ENCODE measurements at places on chromosomes 12 and 14.

- DNase-seq, result no peak
Measured at GRCh38 chr12:25497021-25497420, 56.1 kb downstream of the LMNTD1 start.

DNA sequence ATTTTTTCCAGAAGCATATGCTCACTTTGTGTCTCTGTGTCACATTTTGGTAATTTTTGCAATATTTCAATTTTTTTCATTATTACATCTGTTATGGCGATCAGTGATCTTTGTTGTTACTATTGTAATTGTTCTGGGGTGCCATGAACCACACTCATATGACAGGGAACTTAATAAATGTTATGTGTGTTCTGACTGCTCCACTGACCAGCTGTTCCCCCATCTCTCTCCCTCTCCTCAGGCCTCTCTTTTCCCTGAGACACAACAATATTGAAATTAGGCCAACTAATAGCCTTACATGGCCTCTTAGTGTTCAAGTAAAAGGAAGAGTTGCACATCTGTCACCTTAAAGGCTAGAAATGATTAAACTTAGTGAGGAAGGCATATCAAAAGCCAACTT, 46.0 kb downstream of the SCN8A start:
- no peak for DNase-seq

DNA sequence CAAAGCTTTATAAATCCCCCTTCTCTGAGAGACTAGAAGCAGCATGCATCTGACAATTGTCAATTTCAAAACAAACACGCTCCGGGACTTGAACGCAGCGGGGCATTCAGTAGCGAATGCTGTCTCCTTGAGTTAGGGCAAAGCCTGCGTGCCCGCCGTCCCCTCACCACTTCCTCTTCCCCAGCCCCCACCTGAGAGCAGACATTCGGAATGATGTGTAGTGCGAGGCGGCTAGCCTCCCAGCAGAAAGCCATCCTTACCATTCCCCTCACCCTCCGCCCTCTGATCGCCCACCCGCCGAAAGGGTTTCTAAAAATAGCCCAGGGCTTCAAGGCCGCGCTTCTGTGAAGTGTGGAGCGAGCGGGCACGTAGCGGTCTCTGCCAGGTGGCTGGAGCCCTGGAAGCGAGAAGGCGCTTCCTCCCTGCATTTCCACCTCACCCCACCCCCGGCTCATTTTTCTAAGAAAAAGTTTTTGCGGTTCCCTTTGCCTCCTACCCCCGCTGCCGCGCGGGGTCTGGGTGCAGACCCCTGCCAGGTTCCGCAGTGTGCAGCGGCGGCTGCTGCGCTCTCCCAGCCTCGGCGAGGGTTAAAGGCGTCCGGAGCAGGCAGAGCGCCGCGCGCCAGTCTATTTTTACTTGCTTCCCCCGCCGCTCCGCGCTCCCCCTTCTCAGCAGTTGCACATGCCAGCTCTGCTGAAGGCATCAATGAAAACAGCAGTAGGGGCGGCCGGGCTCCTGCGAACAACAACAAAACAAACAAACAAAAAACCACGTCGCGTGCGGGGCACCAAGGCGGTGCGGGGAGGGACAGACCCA, 2.2 kb downstream of the PRMT8 start:
- DNase-seq, result no peak

- no peak for DNase-seq
Measured at GRCh38 chr12:94712815-94713515, 62.6 kb upstream of the TMCC3 start.

DNA sequence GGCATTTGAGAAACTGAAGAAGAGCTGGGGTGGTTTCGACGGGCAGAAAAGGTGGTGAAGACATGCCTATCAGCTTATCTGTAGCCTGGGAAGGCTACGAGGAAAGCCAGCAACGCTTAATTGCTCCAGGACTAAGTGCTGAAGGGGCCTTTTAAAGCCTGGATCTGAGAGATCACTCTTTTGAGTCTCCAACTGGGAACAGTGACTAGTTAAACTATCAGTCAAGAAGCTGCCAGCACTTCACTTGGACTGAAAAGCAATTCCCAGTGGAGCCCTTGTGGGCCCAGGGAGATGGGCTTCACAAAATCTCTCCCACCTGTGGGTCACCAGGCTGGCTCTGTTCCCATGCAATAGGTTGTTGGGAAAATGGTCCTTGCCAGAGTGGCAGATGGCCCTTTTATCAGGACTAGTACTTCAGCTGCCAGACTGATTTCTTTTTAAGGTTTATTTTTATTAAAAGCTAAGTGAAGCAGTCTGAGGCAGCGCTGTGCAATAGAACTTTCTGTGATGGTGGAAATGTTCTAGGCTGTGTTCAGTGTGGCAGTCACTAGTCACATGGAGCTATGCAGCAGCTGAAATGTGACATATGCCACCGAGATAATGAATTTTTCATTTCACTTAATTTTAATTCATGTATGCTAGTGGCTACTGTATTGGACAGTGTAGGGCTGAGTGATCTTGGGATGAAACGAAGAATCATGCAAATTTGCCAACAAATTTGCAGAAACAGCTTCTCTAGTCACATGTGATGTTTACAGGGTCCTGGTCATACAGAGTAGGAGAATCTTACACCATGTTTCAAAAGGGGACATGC, 276.8 kb downstream of the PCNX1 start:
- no peak for DNase-seq

DNA sequence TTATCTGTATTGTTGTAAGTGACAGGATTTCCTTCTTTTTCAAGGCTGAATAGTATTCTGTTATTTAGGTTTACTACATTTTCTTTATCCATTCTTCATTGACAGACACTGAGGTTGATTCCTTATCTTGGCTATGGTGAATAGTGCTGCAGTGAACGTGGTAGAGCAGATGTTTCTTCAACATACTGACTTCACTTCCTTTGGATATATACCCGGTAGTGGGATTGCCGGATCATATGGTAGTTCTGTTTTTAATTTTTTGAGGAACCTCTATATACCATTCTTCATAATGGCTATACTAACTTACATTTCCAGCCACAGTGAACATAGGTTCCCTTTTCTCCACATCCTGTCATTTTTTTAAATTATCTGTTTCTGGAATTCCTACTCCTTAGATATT, 21.8 kb downstream of the DERA start:
- DNase-seq, result no peak

- no peak for DNase-seq
Measured at GRCh38 chr12:69701826-69702225, 2.7 kb upstream of the BEST3 start.

DNA sequence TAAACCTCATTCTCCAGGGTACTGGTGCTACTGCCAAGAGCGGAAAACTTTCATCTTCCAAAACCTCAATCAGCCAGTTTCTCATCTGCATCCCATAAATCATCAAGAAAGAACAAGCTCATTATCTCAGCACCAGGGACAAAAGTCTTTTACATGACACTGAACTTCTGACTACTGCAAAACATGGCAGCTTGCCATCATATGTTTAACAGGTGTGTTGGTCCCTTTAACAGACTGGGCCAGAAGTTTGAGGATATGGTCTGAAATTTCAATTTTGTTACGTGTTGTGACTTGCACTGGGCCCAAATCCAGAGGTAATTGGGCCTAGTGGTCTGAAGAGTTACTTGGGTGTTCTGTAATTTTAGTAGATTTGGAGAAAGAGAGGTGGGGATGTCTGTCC, 305.4 kb upstream of the SEL1L start:
- no peak for DNase-seq
